GM10248 (cell line): ENCODE measurements at places on chromosomes 1 and 21.

DNA sequence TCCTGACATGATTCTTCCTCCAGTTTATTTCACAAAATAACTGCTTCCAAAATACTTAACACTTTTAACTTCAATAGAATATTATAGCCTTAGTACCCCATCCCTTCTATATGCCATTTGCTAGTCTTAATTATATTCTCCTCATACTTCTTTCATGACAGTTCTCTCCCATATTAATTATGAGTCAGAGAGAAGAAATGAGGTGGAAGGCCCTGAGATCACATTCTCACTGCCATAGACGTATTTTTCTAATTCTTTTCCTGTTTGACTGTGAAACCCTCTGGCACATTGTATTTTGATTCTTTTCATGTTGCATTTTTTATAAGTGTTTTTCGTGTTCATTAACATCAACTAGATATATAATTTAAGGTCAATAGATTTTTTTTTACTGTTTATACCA, 88.4 kb downstream of the GTF2B start:
- DNase-seq: no peak

- peak; percentile 11 for DNase-seq
Observed at GRCh38 chr1:25699500-25700143, 83.0 kb downstream of the MAN1C1 start.

DNA sequence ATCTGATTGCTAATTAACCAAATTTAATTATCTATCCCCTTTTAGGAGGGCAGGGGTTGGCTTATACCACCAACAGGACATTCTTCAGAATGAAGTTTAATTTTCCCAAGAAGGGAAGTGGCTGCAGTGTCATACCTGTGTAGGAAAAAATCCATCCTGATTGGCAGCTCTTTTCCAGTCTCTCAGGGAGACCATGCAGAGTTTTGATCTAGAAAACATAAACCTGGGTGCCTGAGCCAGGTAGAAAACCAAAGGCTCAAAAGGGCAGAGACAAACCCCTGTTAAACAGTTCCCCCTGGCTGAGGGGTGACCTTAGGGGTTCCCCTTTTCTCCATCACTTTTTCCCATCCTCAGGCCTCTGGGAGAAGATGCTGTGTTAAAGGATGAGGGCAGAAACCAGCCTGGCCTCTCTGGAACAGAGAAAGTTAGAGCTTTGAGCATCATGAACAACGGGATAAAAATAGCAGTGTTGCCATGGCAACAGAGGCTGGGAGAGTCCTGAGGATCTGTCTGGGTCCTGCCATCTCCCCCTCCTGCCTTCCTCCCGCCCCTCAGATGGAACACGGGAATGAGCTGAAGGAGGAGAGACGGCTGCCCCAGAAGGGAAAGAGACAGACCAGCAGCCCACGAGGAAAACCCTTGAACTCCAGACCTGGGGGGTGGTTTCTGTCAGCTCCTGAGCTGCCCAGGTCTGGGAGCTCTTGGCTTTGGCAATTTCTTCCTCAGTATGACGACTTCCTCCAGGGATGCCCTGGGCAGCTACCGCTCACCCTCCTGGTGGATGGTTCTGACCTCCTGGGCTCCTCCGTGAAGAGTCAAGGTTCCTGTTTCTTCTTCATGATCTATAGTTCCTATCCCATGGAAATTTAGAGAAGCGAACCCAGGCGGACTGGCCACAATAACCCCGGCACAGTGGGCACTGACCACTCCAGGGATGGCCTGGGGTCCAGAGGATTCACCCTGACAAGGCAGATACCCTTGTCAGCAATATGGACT, 14.0 kb upstream of the LEMD1 start:
- DNase-seq: no peak

- no peak for DNase-seq
Observed at GRCh38 chr1:99279525-99279924, 15.2 kb downstream of the PLPPR4 start.

- DNase-seq: peak; percentile 80
Observed at GRCh38 chr1:206556750-206557635, 49.7 kb downstream of the RASSF5 start.

- peak; percentile 87 for DNase-seq
Observed at GRCh38 chr21:42061195-42061985, 9.7 kb upstream of the UMODL1 start.

GRCh38 chr1:245842106-245842505, 665.0 kb downstream of the SMYD3 start:
- no peak for DNase-seq

DNA sequence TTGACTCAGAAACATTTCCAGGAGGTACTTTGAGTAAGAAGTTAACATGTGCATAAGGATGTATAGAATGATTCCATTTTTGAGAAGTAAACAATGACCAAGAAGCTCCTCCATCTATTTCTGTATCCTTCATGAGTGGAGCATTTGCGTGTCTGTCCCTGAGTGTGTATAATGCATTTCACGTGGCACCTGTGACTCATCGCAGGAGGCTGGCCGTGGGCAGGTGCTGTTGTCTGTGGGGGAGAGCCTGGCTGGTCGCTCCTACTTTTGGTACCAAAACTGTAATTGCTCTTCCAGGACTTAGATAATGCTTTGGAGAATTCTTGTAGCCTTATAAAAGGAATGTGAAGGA, 16.5 kb downstream of the SLC37A1 start:
- DNase-seq: no peak

DNA sequence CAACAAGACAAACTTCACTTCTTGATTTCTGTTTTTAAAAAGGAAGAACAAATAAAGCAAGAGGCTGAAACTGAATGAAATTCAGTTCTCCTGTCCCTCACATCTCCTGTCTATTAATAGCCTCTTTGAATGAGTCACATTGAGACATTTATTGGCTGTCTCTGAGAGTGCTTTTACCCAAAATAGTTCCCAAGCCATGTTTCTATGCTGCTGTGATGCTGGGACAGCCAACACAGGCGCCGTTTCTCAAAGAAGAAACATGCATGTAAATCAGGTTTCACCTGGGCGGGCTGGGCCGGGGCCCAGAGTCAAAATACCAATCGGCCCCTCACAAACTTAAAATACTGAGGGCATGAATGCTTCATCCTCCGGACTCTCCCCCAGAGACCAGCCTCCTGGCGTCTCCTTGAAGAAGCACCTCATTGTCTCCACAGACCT, 105.2 kb downstream of the EDEM3 start:
- DNase-seq: peak; percentile 66

DNA sequence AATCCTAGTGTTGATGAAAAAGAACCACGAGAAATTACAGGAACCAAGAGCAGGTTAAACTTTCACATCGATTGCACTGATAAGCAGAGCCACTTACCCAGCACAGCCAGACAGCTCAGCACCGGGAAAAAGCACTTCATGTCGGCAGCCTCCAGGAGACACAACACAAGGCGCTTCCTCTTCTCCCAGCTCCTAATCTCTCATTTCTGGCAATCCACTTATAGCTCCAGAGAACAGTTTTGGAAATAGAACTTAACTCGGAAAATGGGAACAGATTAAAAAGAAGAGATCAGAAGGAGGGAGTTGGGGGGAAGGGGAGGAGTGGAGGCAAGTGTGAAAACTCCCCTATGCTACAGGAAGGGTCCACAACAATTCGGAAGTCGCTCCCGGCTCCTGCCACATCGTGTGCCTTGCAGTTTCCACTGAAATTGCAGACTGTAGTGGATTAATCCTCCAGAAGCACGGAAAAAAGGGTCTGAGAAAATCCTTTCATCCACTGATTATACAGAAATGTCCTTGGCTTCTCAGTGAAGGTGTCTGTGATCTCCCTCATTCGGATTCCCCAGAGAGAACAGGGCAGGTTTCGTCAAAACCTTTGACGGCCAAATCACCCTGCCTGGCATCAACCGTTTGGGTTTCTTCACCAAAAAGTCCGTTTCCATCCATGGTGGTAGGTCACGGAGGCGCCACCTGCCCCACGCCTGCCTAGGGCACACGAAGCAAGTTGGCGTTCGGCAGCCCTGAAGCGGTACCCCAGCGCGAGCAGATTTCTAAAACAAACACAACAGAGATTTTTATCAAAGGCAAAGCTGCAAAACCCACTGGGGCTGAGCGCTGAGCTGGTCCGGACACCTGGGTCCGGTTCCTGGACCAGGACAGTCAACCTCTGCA, 1.1 kb downstream of the IGSF3 start:
- DNase-seq: peak; percentile 24

DNA sequence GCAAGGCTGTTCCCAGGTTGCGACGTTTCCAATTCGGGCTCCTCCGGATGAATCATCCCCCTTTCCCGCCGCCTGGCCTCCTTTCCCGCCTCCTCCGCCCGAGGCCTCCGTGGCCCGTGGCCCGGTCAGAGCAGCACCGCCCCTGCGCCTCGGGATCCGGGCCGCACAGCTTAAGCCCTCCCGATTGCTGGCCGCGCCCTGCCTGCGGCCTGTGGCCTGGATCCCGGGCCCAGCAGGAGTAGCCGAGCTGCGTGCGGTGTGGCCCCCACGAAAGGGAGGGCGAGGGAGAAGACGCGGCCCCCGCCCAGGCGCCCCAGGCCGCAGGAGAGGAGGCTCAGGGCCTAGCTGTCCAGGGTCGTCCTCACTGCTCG, 1.0 kb downstream of the TMEM200B start:
- DNase-seq: no peak

- DNase-seq: no peak
Observed at GRCh38 chr1:193448682-193449461, 262.5 kb upstream of the B3GALT2 start.

DNA sequence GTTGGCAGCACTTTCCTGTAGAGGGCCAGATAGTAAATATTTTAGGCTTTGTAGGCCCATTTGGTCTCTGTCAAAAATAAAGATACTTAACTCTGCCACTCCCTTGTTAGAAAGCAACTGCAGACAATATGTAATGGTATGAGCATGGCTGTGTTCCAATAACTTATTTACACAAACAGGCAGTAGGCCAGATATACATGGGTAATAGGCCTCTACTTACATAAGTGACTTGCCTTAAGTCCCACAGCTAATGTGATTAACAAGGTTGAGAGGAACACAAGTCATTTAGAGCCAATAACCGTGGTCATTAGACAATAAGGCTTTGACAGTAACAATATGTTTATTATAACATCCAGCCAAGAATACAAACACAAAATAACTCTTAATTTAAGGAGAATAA, 17.4 kb downstream of the CCT8 start:
- no peak for DNase-seq

DNA sequence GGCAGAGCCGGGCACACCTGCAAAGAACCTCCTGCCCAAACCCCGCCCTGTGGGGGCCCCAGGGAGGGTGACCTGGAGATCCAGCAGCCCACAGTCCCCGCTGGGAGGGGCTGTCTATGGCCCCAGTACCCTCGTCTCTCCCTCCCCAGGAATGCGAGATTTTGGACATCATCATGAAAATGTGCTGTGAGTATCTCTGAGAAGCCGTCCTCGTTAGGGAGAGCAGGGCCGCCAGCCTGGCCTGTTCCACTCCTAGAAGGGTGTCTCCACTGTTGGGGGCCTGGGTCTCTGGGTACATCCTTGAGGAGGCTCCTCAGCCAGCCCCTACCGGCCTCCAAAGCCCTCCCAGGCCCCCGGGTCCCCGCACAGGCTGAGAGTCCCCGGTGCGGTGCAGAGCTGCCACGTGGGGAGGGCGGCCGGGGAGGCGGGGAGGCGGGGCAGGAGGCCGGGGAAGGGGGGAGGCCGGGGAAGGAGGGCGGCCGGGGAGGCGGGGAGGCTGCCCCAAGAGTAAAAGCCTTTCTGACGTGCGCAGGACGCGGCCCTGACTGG, 18.7 kb downstream of the COL6A1 start:
- no peak for DNase-seq

DNA sequence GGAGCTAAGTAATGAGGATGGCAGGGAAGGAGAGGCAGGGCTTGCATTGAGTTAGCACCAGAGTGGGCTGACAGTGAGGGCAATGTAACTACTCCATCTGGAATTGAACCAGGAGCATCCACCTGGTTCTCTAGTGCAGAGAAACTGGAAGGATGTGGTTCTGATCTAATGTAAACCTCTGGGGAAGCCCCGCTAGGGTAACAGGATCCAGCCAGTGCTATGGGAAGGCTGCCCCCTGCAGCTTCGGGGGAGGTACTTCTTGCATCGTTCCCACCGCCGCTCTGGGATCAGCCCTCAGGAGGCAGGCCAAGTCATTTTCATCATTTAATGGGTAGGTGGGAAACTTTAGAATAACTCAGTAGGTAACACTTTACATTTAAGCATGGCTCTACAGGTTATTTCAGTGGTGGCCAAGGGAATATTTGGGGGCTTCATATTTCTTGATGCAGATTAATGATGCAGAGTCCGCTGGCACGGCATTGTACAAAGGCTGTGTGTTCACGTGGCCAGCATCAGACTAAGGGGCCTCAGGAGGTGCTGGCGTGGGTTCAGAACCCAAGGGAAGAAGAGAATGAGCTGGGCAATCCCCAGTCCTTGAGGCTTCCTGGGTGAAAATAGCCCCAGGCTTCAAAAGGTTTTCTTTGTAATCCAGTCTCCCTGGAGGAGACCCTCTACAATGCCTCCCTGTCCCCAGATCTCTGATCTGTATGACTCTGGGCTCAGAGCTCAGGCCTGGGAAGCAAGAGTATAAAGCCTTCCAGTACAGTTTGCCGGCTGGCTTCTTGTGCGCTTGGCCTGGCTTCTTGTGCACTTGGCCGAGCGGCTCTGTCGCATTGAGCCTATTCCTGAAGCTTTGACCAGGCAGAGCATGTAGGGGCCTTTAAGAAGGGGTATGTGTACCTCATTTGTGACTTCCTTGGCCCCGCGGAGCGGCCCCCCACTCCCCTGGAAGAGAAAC, 26.4 kb upstream of the KAZN start:
- DNase-seq: peak; percentile 32

DNA sequence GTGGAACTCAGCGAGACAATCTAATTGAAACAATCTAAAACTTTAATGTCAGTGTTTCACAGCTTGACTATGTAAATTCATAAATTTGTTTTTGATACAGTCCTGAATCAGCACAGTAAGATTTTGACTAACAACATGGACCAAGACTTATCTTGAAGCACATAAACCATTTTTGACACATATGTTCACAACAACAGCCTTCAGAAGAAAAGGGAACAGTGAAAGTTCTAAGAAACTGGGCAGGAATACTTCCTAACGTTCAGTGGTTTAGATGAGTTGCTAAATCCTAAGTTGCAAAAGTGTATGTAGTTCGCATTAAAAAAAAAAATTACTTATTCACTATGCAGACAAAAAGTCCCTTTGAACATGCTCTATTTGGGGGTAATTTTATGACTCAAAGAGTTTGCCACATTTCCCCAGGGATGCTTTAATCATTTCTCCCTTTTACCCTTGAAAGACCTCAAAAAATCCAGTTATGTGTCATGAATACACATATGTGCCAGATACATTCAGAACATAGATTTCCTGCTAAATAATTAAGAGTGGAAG, 120.2 kb downstream of the MRPL39 start:
- DNase-seq: peak; percentile 28

DNA sequence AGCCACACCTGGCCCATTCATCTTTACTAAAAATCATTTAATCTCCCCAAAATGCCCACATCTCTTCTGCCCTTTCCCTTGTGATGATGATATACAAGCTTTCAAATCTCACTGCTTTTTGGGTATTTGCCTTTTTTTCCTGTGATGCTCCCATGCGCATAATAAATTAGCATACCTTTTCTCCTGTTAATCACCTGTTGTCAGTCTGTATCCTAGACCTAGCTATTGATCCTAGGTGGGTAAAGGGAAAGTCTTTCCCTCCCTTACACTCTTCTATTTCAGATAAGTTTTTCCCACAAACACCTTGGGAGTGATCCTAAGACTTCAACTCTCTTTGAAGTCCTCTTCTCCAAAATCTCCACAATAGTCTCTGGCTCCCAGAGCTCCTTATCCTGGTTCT, 12.0 kb upstream of the SLC35A3 start:
- DNase-seq: no peak
